Thoracic aorta (tissue), 2 donors: ENCODE measurements at places on chromosomes 2 and 18.

DNA sequence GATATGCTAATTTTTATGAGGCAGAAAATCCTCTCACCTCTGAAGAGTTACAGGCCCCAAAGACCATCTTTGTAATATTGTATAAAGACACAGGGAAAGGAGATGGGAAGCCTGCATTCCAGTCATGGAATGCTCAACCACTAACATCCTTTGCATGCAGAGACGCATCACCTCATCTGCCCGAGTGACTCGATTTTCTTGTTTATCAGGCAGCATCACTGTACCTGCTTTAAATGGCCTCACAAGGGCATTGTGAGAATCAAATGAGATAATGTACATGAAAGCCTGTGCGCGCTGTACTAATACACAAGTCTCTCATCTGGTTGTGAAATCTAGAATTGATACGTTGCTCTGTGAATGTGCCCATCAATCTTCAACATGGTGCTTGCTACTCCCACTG is 10.2 kb upstream of the TMEM247 start:
- DNase-seq: no peak

DNA sequence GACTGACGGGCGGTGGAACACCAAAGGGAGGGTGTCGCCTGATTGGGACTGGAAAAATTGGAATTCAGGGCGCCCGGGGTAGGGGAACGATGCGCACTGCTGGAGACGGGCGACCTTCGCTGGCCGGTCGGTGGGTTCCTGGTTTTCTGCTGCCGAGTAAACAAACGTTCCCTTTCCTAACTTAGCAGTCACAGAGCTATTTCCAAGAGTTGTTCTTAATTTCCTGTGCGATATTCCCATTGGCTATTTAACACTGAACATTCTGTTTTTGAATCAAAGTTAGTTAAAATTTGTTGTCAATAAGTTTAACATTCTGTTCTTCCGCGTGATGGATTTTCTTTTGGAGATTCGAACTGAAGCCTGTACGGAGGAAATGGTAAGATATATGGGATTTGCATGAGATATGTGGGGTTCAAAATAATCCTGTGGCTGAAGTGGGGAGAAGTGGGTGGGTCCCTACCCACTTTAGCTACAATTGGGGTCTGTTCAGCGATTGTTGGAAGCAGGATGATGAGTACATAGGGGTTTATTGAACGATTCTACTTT is 862 bp downstream of the C18orf54 start:
- no peak for DNase-seq

DNA sequence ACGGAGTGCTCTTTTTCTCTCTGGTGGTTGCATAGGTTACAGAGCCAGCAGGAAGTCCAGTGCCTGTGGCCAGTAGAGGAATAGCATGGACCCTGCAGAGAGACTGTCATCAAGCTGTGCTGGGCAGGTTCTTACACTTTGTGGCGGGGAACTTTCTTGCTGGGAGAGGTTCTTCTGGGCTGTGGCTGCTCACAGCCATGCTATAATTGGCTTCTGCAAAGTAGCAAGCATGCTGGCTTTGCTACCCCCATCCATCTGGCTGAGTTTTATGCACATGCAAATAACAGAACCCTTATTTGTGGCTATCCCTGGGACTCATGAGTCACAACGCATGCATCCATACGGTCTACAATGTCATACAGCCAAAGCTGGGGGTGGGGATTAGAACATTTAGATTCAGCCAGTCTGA is 68.9 kb downstream of the PLCL1 start:
- no peak for DNase-seq

DNA sequence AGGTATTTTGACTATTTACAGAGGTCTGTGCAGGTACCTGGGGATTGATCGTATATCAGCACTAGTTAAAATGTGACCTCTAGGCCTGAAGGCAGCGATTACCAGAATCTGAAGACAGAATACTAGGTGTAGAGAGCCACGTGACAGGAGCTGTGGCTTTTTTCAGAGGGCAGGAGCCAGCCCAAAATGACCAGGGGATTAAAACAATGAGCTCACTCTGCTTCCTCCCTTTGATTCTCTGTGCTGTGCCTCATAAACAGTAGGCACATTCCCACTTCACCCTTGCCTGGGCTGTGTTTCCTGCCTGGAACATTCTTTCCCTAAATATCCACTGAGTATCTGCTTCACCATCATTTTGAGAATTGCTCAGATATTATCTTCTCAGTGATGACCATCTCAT is 15.2 kb downstream of the ITGAV start:
- DNase-seq: no peak

GRCh38 chr18:3179430-3180089 is 40.2 kb downstream of the MYOM1 start:
- DNase-seq: no peak

- DNase-seq: no peak
These were observed 12.9 kb downstream of the ARPC2 start for GRCh38 chr2:218229851-218230250.

DNA sequence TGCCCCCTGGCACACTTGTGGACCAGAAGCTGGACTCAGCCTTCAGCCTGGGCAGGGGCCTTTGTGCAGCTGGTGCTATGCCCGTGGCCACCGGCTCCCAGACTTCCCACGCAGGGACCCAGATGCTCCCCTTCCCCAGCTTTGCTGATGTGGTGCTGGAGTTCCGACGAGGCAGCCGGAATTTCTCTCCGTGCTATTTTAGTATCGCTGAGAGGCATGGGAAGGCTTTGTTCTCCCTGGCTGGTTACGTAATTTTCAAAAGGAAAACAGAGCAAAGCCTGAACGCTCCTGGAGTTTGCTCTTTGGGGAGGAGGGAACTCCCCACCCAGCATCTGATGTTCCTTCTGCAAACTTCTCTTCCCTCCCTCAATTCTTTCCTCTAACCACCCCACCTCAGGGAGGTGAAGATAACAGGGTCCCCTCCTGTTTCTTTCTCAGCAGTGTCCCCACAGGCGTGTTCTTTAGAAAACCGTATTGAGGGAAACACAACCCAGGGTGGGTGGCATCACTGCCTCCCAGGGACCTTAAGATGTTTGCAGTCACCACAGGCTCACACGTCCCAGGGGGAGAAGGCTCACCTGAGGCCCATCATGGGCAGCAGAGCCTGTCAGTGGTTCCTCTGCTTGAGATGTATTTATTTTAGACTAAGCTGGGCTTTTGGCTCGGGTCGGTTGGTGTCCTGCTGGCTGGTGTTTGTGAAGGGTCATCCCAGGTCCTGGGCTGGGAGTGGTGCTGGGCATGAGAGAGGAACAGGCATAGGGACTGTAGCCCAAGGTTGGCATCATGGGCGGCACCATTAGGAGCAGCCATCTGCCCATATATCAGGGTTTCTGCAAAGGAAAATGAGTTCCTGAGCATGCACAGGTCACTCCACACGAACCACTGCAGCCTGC is 95.0 kb downstream of the MAPK4 start:
- DNase-seq: no peak

DNA sequence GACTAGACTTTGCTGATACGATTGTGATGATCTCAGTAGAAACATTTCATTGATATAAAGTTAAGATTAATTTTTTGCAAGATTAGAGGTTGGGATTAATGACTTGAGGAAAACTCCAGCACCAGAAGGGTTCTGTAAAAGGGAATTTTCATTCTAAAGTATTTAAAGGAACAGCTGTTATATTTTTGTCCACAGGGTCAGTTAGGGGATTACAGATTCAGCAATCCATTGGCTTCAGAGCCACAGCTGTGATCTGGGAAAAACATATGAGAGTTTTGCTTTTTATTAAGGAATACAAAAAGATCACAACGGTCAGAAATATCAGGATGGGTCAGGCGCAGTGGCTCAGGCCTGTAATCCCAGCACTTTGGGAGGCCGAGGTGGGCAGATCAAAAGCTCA is 19.6 kb upstream of the REV1 start:
- no peak for DNase-seq

- DNase-seq: no peak
These were observed 369.0 kb upstream of the CWC22 start for GRCh38 chr2:180376066-180376465.

- DNase-seq: no peak
These were observed 131.6 kb upstream of the FN1 start for GRCh38 chr2:215567504-215567903.

GRCh38 chr2:156537141-156537540 is 101.0 kb downstream of the GPD2 start:
- DNase-seq: no peak

DNA sequence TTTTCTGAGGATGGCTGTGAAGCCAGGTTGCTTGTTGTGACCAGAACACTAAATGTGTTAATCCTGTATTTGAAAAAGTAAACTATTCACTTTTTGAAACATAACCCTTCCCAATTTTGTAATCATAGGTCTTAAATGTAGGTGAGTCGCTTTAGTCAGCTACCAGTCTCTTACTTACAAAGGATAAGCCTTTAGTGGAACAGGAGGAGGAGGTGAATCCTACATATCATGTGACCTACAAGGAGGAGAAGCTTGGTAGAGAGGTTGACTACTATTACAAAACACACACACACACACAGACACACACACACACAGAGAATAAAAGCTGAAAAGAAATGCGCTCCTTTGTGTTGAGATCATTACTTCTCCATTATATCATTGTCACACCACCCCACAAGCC is 59.9 kb upstream of the SPAG16 start:
- DNase-seq: no peak

DNA sequence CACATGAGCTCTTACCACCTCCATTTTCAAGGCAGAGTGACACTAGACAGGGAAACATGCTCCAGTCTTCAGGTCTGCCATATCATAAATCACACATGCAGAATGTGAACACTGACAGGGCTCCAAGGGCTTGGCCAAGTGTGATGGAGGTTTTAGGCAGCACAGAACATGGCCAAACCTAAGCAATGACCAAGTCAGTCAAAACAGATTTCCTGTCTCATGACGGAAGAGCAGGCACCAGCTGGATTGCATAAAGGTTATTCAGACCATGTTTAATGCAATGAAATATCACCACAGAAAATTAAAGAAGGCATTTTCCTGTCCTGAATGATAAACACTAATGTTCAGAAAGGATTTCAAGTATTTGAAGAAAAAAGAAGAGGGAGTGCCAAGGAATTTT is 72.5 kb downstream of the SUMO1 start:
- no peak for DNase-seq

DNA sequence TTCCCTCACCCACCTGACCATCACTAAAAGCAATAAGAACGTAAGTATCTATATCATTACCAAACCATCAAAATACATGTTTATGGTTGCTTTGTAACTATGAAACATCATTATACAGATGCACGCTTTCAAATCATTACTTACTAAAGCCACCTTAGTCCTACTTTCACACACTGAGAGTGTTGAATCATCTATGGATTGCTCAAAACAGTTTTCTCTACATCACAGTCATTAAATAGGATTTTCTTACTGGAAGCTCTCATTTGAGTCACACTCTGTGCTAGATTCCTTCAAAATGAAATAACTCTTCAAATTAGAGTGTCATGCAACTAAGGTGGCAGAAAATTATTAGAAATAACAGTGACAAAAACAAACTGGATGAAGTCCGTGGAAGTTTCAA is 878.4 kb downstream of the CPS1 start:
- DNase-seq: no peak

DNA sequence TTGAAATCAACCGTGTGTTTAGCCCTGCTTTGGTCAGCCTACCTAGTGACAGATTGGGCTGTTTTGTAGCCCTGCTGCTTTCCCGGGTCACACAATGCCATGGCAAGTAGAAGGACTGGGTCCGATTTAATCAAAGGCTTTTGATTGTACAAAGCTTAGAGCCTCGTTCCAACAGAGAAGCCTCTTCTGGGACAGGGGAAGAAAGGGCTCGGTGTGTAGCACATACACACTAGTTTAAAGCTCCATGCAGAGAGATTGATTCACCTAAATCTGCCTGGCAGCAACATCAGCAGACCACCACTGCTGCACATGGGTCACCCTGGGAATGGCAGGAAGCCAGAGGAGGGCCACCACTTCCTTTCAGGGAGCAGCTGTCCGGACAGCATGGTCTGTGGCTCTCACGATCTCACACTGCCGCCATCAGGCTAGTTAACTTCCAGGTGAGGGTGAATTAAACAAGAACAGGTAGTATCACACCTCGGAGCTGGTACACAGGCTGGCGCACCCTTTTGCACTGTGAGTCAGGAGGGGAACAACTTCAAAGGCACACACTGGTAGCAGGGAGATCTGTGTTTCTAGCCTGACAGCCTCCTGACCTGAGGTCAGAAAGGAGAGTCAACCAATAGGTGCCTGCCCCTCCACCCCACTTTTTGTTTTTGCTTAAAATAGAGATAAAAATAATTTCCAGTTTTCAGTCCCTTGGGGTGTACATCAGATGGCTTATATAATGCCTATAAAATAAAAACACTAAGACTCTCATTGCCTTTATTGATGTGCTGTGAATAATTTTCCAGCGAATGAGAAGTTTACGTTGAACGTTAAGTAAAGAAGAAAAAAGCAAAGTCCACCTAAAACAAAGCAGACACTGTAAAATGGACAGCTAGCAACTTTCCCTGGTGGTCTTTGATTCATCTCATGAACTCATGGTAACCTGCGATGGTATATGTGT is 108.5 kb downstream of the CDCA7 start:
- no peak for DNase-seq

DNA sequence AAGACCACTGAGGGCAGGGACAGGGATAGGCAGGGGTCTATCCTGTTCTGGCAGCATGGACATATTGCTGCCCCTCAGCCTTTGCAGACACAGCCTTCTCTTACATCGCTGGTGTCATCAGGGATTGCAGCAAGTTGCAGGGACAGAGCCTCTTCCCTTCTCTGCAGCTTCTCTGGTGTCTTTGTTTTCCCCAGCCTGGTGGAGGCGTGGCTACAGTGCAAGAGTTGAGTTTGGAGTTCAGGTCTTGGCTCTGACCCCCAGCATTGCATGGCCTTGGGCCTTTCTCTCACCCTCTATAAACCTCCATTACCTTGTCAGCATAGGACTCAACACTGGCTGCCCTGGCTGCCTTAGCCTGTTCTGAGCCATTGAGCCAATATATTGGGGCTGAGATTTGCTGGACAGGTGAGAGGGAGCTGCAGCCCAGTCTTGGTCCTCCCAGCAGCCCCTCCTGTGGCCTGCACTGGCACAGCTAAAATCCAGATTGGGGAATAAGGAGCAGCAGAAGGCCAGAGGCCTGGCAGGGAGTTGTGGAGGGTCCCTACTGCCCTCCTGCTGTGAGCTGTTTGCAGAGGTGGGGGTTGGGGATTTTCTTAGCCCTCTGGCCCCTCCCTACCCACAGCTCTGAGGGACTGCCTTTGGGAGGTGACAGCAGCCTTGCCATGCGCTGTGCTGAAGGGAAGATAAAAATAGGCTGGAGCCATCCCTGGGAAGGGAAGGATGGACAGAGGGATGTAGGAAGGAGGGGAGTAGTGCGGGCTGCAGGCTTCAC is 22.8 kb downstream of the EHD3 start:
- no peak for DNase-seq

GRCh38 chr2:20188201-20188600 is 36.7 kb downstream of the SDC1 start:
- DNase-seq: no peak

GRCh38 chr2:217837530-217837929 is 165.3 kb downstream of the TNS1 start:
- no peak for DNase-seq

DNA sequence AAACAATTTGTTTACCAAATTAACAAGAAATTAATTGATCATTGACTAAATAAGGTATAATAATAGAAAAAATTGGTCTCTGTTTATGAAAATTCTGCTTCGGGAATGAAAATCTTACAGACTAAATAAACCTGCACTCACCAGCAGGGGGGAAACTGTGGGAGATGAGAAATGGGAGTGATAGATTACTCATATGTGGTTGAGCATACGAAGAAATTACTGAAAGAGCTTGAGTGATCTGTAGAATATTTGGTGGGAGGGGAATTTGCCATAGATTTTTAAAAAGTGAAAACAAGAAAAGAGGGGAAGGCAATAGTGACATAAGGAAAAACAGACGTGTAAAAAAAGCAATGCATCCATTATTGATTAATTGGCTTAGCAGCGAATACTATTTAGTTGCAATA is 2.2 kb downstream of the HMSD start:
- DNase-seq: no peak

GRCh38 chr2:95329891-95330793 is 33.0 kb downstream of the KCNIP3 start:
- DNase-seq: no peak
